ENCODE measurements at places on chromosomes 5 and 9.
A peak's percentile ranks its signal among the peaks of the same experiment; 100 is the strongest.

GRCh38 chr9:134570711-134571325, 70.8 kb upstream of the COL5A1 start:
- peak; percentile 55 for DNase-seq

- DNase-seq, result no peak
These were observed 541.4 kb upstream of the ZNF462 start for GRCh38 chr9:106321394-106322180.

DNA sequence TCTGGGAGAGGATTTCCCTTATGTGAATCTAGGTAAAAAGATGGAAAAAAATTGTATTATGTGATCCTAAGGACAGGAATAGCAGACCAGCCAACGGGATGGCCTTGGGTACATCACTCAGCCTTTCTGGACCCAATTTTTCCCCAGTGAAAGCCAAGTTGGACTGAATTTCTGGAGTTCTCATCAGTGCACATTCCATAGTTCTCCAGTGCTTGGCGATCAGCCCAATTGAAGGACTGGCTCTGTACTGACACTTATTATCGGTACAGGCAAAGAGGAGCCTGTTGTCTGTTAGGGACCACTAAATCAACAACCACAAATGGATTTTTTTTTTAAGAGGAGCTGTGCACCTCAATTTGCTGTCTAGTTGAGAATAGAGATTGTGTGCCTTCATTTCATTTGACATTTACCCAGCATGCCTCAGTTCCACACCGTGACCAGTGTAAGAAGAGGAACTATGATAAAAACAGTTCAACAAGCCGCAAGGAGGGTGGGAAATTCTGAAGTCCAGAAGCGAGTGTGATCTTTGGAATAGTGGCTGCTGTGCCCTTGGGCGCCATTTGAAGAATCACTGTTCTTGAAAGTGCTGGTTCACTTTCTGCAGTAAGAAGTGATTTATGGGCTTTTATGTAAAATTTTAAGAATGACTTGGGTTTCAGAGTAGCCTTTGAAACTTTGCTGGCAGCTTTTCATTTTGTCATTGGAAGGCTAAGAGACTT, 8.0 kb downstream of the ARL10 start:
- DNase-seq, result peak; percentile 8

DNA sequence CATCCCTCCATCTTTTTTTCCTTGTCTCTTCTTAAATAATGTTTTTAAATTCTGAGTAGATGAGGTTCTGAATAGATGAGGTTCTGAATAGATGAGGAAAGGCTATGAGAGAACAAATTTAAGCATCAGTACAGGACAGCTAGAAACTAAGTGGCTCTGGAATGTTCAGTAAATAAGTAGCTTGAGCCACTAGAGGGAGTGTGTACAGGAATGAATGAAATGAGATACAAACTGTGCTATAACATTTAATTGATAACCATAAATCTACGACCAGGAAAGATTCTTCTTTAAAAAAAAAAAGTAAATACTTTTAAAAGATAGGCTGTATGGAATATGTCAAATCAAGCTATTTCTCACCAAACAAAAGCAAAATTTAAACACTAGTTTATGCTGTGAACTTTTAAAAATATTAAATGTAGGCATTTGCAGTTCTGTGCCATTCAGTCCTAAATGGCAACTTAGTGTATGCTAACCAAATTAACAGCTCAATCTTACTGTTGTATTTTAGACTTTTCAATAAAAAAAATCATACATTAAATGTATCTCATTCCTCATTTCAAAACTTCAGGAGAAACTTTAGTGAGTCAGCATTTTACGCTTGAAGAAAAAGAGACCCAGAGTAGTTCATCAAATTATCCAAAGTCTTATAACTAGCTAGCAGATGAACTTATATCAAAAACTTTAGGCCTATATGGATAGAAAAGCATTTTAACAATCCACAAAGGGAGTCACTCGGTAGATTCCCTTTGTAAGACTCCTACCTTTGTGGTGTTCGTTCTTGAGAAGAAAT, 70.4 kb upstream of the SNX2 start:
- no peak for DNase-seq

- DNase-seq, result no peak
These were observed 96.0 kb downstream of the AK8 start for GRCh38 chr9:132782037-132782436.

GRCh38 chr9:121945281-121945680, 147.8 kb downstream of the TTLL11 start:
- no peak for DNase-seq

DNA sequence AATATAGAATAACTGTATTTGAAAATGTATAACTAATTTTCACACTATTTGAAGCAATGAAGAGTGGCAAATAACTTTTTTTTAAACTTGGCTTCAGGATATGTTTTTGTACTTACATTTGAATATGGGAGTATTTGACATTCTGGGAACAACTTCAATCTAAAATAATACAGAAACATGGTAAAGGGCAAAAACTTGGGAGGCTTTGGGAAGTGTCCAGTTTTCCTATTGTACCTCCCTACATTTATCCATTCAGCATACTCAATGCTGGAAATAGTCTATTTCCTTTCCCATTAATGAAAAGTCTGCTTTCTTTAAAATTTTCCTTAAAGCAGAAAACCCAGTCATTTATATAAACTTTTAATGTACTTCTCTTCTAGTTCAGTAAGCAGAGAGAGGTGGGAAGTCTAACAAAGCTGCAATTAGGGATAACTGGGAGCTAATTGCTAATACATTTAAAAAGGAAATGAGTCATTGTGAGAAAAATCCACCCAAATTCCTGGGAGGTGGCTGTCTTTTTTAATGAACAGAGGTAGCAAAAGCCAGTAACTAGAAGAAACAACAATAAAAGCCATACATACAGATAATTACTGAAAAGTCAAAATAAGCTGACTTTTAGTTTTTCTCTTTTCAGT, 128.8 kb downstream of the FBN2 start:
- DNase-seq, result no peak
